ENCODE measurements at places on chromosomes 12 and 14. TPM values are rescaled to one million over a fixed set of nuclear protein-coding genes. Genes with fewer than 3 reads are reported as not detected.

KRT82 gene
- not detected for total RNA-seq

DNA sequence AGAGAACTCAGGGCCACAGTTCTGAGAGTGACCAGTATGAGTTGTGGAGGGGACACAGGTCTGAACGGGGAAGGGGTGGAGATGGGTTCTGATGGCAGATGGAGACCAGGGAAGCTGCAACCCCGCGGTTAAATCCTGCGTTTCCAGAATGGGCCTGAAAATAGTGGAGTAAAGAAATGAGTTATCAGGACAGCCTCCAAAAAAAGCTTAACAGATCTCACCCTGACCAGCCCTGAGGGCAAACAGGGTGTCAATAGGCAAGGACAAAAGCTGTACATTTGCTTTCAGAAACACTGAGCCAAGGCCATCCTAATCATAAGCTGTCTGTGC lies 555 bp upstream of the RTN1 start:
- no peak for DNase-seq

GRCh38 chr14:92529903-92530302 lies 16.3 kb downstream of the RIN3 start:
- no peak for DNase-seq

DNA sequence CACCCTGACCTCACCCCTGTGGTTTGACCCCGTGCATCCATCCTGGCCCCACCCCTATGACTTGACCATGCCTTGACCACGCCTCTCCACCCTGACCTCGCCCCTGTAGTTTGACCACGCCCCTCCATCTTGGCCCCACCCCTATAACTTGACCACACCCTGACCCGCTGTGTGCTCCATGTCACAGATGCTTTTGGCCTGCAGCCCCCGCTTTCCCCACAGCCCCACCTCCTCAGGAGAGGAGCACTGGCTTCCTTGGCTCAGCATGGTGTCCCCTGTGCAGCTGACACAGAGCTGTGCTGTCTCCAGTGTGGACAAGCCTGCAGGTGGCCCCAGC lies 269.9 kb upstream of the SFSWAP start:
- peak; percentile 17 for DNase-seq
